Motor neuron (in vitro differentiated cells): ENCODE measurements at places on chromosomes 2 and 18.

DNA sequence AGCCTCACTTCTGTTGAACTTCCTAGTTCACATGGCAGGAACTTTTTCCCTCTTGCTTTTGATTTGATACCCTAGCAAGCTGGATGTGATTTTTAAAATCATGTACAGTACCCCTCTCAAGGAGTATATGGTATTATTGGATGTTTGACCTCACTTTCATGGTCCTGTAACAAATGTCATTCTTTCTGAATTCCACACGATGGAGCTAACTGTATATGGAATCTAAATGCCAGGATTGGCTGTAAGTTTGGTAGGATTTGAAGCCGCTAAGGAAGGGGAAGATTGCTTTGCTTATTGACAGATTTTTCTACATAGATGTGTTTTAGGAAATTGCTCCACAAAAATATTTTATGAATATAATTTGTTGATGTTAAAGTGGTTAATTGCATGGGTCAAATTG lies 18.3 kb downstream of the MAIP1 start:
- ATAC-seq, result peak; percentile 49

DNA sequence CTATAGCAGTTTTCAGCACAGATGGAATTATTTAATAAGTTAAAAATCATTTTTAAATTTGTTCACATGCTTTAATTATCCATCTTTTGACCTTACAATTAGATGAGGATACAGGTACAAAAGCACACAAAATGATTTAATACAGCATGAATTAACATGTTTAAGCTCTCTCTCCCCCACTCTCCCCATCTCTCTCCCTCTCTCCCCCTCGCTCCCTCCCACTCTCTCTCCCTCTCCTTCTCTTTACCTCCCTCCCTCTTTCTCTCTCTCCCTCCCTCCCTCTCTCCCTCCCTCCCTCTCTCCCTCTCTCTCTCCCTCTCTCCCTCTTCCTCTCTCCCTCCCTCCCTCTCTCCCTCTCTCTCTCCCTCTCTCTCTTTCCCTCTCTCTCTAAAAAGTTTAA lies 7.6 kb downstream of the NBAS start:
- ATAC-seq, result no peak

DNA sequence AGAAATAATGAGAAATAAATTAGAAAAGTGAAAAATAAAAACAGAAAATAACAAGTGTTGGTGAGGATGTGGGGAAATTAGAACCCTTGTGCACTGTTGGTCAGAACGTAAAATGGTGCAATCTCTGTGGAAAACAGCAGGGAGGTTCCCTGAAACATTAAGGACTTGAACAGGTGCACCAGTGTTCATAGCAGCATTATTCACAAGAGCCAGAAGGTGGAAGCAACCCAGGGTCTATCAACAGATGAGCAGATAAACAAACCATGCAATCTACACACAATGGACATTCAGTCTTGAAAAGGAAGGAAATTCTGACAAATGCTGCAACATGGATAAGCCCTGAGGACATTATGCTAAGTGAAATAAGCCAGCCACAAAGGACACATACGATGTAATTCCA lies 58.2 kb upstream of the TFCP2L1 start:
- no peak for ATAC-seq

DNA sequence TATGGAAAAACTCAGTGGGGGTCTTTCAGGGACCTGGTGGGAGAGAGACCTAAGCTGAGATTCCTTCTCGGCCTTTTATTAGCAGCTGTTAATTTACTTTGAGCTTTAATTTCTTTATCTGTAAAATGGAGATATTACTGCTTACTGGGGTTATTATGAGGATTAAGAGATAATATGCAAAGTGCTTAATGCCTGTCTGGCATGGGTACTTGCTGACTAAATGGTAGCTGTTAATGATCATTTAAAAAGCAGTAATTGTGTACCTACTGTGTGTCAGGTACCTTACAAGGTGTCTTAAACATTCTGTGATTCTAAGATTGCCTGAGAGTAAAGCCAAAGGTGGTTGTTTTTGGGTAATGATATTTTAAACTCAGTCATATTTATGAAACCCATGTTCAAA lies 2.6 kb downstream of the ITGA6 start:
- ATAC-seq, result no peak

DNA sequence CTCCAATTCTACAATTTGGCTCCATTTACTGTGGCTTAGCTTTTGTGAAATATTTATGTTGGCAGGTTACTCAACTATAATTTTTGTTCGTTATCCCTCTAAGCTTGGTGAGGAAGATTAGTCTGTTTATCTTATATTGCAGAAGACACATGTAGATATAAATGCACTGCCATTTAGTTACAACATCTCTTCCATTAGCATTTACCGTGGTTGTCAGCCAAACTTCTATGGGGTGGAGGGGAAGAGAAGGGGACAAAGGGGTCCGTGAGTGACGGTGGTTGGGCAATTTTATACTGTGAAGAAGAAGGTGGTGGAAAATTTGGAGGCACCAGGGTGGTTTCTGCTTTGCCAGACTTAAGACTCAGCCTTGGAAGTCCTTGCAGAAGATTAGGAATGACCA lies 117.6 kb upstream of the CXCR4 start:
- no peak for ATAC-seq

GRCh38 chr18:58095222-58095621 lies 51.2 kb downstream of the NEDD4L start:
- ATAC-seq, result no peak

- peak; percentile 63 for ATAC-seq
These were observed 358.7 kb downstream of the LRRTM1 start for GRCh38 chr2:79945653-79946445.

- ATAC-seq, result no peak
These were observed 103.3 kb downstream of the MDH1 start for GRCh38 chr2:63692002-63692606.

DNA sequence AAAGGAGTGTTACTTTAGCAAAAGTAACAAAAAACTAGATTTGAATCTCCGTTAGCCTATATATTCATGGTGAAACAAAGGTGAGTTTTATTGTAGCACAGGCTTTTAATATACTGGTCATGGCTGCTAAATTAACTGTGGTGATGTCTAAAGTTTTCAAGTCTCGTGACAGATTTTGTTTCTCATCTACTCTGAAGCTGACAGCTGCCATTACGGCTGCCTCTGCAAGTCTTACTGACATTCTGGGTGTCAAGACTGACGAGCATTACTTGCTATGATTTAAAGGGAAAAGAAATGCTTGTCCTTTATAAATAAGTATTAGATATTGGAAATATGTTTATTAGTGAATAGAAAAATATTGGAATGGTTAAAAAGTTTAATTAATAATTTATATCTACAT lies 207.7 kb downstream of the DSEL start:
- no peak for ATAC-seq

GRCh38 chr18:37527395-37527794 lies 38.2 kb downstream of the CELF4 start:
- ATAC-seq, result no peak

GRCh38 chr2:185152186-185152585 lies 553.9 kb downstream of the ZNF804A start:
- no peak for ATAC-seq

GRCh38 chr2:96967436-96967835 lies 18.9 kb downstream of the FAM178B start:
- no peak for ATAC-seq

DNA sequence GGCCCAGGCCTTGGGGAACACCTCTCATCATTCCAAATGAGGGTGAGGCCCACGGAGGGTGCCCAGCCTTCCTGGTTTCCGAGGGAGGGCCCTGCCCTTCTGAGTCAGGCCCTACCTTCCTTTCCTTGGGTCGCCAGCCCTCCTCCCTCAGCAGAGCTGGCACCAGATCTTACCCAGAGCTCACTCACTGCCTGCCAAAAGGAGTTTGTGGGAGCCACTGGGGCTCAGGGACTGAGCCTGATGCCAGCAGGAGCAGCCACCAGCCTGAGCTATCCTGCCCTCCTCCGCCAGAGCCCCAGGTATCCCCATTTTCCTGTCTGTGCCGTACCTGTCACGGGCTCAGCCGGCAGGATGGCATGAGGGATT lies 64.1 kb downstream of the NRP2 start:
- no peak for ATAC-seq

DNA sequence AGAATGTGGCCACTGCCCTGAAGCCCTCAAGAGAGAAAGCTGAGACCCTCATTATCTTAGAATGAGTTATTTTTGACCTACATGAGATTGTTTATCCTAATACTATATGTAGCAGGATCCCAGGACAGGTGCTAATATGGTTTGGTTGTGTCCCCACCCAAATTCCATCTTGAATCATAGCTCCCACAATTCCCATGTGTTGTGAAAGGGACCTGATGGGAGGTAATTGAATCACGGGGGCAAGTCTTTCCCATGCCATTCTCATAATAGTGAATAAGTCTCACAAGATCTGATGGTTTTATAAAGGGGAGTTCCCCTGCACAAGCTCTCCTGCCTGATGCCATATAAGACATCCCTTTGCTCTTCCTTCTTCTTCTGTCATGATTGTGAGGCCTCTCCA lies 76.8 kb downstream of the CCBE1 start:
- no peak for ATAC-seq

DNA sequence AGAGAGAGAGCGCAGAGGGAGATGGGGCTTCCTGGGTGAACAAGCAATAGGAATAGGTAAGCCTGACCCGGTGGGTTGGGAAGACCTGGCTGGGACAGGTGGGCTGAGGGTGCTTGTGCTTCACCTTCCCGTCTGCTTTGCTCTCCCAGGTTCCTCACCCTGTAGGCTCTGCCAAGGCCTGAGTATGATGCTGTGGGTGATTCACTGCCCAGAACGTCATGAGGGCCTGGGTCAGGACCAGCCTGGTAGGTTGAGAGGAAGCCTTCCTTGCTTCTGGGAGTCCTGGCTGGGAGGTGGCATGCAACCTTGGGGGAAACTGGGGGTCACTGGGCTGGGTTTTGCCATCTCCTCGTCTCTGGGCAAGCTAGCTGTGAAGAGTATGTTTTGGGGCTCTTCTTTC lies 220.2 kb upstream of the APCDD1 start:
- ATAC-seq, result no peak

GRCh38 chr2:10779776-10780490 lies 32.7 kb downstream of the PDIA6 start:
- no peak for ATAC-seq

DNA sequence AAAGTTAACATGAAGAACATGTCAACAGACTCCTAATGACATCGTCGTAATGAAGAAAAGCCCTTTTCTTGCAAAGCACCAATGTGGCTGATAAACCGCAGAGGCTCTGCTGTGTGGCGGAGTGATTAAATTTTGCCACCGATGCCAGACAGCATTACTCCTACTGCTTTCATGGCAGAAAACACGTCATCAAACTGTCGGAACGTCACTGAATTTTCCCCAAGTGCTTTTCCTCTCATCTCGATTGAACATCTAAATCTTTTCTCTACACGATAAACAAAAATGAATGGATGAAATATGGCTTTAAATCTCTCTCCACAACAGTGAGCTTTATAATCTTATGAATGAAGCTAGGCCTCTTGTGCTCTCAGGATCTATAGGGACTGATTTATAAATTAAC lies 159.8 kb upstream of the REG3G start:
- ATAC-seq, result peak; percentile 47
